ENCODE measurements at places on chromosomes 7 and 10.

- DNase-seq = no peak
Measured at GRCh38 chr10:36608866-36609265, 516.5 kb upstream of the ANKRD30A start.

DNA sequence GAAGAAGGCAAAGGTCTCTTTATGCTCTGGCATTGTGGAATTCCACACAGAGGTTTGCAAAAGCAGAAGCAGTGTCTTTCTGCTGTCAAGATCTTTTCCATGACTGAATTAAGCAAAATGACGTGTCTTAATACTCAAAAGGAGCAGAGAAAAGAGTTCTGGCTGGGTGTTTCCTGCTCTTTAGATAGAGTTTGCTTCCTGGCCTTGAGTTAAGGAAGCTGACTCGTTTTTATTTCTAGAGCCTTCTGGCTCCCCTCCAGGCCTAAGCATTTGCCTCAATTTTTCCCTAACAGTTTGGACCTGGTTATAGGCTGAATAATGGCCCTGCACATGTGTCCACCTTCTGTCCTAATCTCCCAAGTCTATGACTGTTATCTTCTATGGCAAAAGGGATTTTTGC, 21.6 kb downstream of the TAS2R41 start:
- DNase-seq = no peak

GRCh38 chr10:124340033-124340760, 78.5 kb downstream of the OAT start:
- DNase-seq = no peak

GRCh38 chr10:33631991-33632390, 297.5 kb upstream of the NRP1 start:
- DNase-seq = no peak

GRCh38 chr7:35823440-35823839, 22.6 kb downstream of the SEPTIN7 start:
- DNase-seq = no peak

DNA sequence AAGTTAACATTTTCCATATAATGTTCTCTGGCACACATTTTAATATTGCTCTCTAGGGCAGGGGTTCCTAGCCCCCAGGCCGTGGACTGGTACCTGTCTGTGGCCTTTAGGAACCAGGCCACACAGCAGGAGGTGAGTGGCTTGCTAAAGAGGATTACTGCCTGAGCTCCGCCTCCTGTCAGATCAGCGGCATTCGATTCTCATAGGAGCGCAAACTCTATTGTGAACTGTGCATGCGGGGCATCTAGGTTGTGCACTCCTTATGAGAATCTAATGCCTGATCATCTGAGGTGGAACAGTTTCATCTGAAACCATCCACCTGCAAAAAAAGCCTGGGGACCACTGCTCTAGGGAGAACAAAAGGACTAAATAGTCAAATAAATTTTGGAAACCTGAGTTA, 65.7 kb downstream of the EXOC6 start:
- DNase-seq = no peak

DNA sequence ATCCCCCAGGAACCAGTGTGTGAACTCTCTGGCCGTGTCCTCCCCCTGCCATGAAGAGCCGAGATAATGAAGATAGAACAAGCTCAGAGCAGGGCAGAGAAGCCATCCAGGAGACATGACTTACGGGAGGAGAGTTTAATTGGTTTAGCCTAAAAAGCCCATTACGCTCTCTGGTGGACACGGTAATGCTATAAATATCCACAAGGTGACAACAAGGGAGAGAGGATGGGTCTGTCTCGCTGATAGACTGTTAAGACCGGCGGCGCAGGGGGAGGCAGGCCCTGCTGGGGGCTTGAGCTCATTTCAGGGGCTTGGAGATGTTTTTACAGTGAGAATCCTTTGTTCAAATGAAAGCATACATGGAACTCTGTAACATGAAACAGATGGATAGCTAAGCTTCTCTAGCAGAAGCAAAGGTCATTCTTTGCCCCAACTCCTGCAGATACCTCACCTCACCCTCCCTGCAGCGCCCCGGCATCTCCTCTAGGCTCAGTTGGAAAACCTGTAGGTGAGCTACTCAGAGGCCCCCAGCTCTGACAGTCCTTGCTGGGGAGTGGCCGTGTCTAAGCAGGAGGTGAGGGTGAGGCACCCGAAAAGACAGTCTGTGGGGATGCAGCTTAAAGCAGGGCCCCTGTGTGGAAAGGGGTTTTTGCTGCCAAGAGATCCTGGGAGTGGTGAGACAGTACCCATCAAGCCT, 40.8 kb upstream of the LOXL4 start:
- no peak for DNase-seq

GRCh38 chr10:130453721-130454542, 317.7 kb downstream of the GLRX3 start:
- DNase-seq = no peak

DNA sequence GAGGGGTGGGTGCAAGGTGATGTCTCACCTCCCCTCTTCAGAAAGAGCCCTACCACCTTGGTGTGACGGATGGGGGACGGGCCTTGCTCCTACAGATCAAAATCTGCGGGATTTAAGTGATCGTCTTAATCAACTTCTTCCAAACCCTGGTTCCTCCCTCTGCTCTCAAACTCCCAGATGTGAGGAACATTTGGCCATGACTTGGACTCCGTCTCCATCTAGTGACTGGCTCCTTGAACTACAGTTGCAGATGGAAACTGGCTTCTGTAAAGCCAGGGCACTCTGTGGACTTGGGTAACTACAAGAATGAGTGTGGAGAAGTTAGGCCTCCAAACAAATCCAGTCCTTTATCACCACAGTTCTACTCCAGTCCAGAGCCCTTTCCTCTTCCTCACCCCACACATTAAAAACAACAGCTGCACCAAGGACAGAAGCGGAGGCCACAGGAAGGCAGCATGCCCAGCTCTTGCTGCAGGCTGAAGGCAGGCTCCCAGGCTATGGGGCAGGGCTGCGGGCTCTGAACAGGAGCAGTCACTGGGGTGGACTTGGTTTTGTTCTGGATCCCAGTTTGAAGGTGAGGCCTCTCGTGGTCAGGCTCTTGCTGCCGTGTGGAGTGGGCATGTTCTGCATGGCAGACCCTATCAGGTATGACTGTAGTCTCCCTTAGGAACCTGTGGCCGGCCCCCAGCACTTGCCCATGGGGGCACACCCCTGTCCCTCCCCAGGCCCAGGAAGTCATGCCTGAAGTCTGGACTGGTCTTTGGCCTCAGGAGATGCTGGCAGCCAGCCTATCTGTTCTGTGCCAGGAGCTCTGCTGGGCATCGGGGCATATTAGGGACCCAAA, 79.4 kb downstream of the VWC2 start:
- no peak for DNase-seq

DNA sequence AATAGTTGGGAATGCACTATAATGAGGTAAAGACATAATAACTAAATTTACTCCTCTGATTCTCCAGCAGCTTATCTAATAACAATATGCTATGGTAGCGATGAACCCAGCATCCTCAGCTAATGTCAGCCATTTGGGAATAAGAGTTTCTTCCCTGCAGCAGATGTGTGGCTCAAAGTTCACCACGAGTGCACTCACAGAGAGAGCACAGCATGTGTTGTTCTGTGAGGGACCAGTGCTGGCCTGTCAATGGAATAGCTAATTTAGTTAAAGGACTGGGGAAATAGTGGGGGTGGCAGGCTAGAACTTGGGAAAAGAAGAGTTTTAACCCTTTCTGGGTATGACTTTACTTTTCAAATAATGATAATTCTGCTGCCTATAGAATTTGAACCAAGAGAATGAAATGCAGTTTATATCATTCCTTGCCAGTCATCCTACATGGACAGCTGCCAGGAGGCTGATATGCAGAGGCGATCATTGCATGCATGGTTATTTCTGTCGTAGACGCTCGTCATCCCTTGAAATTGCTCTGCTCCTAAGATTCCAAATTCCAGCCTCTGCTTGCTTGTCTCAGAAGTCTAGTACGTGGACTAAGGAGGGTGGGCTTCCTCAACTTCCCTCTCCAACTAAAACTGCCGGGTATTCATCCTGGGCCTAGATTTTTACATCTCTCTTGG, 355.6 kb downstream of the RNLS start:
- DNase-seq = no peak

DNA sequence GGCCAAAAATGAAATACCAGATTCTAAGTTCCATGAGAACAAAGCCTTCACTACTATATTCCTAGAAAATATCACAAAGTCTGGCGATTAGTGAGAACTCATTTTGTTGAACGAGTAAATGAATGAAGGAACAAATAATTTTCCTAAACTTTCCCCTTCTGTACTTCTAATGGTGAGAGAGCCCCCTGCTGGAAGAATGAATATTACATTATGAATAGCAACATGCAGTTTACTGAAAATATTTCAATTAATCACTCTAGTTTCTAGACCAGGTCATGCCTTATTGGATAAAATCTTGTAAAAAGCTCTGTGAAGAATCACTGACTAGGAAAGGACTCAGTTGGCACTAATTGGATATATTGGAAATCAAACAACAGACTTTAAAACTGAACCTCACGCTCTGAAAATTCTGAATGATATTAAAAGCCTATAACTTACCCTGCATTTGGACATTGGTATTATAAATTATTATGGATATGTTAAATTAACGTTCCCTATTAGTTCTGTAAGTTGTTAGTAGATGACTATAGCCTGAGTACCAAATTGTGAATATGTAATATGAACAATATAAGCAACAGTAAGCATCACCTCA, 32.4 kb upstream of the MTPN start:
- DNase-seq = peak; percentile 5

DNA sequence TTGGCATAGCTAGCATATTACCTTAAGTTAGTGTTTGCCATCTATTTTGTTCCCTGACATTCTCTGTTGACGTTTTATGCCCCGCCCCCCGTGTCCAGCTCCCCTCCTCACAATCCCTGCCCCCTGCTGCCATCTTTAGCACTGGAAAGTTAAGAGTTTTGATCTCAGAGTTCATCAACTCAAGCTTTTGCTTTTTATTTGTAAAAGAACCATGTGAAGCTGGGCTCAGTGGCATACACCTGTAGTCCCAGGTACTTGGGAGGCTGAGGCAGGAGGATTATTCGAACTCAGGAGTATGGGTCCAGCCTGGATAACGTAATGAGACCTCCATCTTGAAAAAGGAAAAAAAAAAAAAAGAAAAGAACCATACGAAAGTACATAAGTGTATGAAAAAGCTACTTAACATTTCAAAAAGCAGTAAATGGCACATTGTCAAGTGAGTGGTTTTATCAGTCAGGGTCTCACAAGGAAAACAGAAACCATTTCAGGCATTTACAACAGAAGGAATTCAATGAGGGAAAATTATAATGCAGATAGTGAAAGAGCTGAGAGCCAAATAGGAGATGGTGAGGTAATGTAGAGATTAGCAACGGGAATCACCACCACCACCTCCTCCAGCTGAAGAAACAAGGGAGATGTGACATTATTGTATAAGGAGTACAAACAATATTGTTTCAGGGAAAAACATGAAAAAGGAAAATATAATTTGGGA, 64.9 kb downstream of the MCU start:
- DNase-seq = no peak

GRCh38 chr10:91242940-91243339, 22.5 kb downstream of the PCGF5 start:
- DNase-seq = no peak

- DNase-seq = no peak
Measured at GRCh38 chr10:117386805-117387204, 11.6 kb upstream of the PDZD8 start.

DNA sequence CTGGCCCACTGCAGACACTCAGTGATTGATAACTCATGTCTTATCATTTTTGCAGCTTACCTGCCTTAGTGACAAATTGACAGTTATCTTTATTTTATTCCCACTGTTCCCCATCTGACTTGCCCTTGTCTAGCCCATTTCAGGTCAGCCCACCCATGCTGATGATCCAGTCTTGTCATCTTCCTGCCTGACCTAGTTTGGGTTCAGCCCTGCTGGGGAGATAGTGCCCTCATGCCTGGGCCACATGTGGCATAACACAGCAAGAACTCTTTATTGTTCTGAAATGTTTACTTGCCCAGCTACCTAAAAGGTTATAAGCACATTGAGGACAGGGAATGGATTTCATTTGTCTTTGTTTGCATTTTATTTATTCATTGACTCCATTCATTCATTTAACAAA, 75.6 kb downstream of the ENTPD1 start:
- no peak for DNase-seq

DNA sequence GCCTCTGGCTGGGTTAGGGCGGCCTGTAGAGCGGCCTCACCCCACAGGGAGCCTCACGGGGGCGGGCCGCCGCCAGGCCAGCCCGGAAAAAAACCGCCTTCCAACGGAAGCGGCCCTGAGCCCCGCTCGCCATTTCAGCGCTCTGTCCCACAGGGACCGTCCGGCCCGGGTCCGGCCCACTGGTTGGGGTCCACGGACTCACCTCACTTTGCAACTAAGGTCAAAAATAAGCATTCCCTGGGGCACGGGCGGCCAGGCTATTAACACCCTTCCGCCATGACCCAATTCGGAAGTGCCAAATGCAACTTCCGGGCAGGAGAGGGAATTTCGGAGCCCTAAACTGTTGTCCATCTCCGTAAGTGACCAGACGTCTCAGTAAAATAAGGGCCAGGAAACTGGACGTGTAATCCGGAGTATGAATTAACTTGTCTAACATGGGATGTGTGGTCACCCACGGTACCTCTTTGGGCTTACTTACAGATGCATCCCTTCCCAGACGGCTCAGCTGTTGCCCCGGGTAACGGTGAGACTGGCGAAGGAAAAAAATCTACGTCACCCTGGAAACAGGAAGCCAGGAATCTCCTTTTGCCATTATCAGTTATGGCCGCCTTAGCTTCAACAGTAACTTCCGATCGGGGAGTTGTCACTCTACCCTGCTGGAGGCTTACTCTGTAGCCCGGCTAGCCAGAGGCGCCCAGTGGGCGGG, at the start of gene BBIP1:
Gene BBIP1 (minus strand): TSS at position 538 of the 706 bp plus-strand sequence. CDS start 1,023 bp downstream, outside the sequence.
- no peak for DNase-seq

DNA sequence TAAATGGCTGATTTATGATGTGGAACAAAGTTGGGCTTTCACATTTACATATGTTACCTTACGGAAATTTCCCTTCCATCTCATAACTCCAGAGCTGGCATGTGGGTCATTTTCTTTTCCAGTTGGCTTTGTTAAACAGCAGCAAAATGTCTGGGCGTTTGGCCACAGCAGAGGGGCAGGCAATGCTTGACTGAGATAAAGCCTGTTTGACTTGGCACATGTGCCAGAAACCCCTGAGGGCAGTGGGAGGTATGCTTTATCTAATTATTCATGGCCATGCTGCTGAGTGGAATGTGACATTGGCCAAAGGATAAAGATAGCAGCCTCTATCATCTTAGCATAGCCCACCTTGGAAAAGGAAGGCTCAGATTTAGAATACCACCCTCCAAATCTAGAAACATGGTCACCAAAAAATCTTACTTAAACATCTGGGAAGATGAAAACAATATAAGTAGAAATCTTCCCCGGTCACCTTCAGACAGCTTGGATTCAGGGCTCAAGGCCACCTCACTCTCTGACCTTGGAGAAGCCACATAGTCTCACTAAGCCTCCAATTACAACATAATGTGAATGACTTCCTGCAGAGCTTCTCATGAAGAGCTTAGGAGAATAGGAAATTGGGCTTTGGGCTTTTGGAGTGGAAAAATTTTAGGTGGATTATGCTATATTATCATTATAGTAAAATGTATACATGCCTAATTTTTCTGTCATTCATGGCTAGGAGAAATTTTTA, 101.5 kb downstream of the GRM3 start:
- no peak for DNase-seq

GRCh38 chr10:51112013-51112412, 37.7 kb downstream of the PRKG1 start:
- no peak for DNase-seq

Data from activated CD4-positive, alpha-beta T cell treated with anti-CD3 and anti-CD28 coated beads for 4 hours (primary cell).